ENCODE measurements at places on chromosomes 11 and 22.
A peak's percentile ranks its signal among the peaks of the same experiment; 100 is the strongest.

GRCh38 chr11:12139144-12139881 is 28.9 kb downstream of the MICAL2 start:
- no peak for DNase-seq

DNA sequence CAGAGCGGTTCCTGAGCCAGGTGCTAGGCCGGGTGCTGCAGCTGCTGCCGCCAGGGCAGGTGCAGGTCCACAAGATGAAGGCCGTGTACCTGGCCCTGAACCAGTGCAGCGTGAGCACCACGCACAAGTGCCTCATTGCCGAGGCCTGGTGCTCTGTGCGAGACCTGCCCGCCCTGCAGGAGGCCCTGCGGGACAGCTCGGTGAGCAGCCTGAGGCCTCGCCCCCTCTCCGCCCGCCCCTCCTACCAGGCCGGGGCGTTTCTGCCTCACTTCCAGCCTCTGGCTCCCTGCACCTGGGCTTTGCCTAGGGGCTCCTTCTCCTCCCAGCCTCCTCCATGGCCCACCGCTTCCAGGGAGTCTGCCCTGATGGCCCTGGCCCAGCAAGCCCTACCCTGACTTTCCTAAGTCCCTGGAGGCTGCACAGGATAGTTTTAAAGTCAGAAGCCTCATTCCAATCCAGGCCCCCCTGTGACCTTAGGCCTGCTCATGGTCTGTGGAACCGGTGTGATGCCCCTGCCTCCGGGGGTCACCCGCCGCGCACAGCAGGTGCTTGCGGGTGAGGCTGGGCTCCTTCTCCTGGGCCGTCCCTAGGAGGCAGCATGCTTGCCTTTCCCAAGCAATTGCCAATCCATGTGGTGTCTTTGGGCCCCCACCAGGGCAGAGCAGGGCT is 5.5 kb downstream of the TCIRG1 start:
- no peak for DNase-seq

GRCh38 chr11:65440831-65441499 is 18.4 kb downstream of the NEAT1 start:
- no peak for DNase-seq

DNA sequence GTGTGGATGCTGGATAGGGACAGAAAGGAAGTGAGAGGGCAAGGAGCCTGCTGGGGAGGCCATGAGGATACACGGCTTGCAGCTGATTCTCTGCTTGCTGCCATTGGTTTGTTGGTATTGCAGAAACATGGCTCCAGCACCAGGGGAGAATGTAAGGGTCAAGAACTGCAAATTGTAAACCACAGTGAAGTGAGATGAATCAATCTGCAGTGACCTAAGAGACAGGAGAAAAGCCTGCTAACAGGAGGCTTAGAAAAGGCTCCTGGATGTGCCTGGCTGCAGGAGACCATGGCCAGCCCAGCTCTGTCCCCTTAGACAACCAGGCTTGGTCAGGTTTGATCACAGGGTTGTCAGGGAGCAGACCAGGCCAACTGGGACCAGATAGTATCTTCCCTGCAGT is 233.7 kb upstream of the CADM1 start:
- no peak for DNase-seq

DNA sequence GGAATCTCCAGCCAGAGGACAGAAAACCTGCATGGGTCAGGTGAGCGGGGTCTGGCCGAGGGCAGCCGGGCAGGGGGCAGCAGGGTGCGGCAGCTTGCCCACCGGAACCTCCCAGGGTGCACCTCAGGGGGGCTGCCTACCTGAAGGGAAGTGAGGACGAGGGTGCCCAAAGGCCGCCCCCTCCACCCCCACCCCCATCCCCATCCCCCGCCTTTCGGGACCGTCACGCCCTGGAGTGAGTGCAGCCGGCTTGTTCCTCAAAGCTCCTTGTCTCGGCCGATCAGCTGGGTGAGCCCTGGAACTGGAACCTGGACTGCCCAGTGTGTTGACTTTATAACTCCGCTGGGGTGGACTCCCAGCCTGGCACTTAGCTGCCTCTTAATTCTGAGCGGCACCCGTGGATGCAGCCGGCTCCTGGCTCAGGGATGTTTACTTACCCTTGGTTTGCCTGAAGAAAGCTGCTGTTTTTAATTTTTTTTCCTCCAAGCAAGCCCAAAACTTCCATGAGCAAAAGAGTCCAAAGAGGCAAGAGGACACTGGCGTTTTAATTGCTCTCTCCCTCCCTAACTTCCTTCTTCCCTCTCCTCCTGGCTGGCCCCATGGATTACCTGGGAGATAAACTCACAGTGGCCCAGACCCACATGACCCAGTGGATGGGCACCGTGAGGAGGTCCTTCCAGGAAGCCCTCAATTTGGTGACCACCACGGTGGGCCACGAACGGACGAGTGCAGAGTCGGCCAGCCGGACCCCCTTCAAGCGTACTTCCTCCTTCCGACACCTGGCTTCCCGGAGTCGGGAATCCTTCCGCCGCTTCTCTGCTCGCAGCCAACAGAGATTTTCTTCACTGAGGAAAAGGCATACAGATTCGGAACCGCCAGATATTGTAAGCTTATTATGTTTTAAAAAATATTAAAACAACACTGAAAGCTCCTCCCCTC is 87.8 kb upstream of the CRYBB3 start:
- peak; percentile 39 for DNase-seq

DNA sequence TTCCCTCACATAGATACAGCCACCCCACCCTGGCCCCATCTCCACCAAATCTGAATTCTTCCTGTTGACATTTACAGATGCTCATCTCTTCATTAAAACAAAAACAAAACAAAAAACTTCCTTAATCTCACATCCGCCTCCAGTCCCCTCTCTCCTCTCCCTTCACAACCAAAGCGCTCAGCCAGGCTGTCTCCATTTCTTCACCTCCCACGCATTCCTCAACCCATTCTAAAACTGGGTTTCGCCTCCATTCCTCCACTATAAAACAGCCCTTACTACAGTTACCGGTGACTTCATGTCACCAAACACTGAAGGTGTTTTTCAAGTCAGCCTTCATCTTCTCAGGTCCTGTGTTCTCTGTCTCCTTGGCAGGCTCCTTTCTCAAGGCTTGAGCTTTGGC is 9.6 kb downstream of the BACE1-AS start:
- no peak for DNase-seq

DNA sequence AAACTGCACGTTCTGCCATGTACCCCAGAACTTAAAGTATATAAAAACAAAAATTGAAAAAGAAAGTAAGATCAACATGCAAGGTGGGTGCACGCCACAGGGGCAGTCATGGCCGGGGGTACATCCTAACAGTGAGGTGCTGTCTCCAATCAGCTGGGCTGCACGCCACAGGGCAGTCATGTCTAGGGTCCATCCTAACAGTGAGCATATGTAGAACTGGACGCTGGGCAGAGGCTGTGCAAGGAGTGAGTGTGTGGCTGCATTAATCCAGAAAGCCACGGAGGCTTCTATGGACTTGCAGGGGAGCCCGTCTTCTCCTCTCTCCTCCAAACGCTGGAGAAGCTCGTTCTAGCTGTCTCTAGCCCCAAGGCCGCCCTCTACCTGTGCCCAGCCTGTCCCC is 1105.0 kb downstream of the BRD1 start:
- no peak for DNase-seq
